ENCODE measurements at places on chromosomes 16 and 17.

DNA sequence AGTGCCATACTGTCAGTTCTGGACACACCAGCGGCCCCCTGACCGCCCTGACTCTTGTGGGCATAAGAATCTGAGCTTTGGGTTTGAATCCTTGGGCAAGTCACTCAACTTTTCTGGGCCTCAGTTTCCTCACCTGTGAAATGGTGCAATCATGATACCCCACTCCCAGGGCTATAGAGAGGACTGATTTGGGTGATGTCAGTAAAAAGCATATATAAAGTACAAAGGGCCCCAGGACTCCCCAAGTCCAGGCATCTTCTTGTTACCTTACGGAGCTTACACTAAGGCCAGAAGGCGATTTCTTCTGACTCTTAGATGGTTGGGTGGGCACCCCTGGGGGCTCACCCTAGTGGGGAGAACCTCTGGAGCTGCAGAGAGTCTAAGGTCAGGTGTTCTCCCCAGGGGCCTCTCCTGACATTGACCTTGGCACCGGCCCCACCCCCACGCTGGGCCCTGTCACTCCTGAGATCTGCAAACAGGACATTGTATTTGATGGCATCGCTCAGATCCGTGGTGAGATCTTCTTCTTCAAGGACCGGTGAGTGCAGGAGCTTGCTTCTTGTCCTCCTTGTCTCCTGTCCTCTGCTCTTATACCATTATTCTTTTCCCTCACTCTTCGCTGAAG is 13.9 kb downstream of the MMP2 start:
- DNase-seq: no peak

- no peak for DNase-seq
Observed at GRCh38 chr16:89899879-89900481, 18.7 kb upstream of the MC1R start.

DNA sequence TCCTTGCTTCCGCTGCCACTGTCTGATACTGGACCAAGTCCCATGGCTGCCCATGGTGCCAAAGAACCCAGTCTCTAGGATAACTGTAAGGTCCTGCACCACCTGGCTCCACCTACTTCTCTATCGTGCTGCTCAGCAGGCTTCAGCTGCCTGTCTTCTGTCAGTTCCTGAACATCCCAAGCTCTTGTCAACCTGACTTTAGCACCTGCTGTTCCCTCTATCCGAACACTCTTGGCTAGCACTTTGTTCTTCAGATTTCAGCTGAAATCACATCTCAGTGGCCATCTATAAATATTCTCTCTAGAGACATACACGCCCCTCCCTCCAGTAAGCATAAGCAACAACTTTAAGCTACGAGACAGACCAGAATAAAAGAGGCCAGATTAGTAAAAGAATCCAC is 15.0 kb upstream of the TMEM101 start:
- no peak for DNase-seq

DNA sequence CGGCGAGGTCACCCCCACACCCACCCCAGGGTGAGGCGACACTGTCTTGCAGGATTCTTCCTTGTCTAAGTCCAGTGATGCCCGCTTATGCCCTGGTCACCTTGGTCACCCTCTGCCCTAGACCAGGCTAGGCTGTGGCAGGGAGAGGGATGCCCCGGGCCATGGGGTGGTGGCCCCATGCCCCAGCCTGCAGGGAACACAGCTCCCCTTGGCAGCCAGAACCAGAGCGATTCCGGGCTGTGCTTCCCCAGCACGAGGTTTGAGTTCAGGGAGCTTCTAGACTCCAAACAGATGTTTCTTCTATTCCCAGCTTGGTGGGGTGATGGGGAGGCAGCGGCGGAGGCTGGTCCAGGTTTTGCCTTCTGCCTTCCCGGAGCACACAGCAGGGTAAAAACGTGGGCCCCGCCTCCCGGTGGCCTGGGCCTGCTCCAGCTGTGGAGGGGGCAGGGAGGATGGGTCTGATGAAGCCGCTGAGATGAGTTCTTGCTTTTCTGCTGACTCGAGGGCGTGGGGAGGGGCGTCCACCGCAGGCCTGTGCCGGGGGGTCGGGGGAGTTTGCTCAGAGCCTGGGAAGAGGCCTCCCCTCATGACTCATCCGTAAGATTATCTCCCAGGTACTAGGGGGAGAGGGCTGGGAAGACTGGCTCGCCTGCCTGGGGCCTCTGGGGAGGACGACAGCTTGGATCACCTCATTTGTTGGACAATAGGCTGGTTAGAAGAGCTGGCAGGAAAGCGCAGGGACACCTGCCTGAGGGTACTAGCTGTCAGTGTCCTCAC is 15.4 kb downstream of the SMTNL2 start:
- DNase-seq: no peak

GRCh38 chr16:19006446-19007315 is 22.9 kb downstream of the TMC7 start:
- DNase-seq: no peak

DNA sequence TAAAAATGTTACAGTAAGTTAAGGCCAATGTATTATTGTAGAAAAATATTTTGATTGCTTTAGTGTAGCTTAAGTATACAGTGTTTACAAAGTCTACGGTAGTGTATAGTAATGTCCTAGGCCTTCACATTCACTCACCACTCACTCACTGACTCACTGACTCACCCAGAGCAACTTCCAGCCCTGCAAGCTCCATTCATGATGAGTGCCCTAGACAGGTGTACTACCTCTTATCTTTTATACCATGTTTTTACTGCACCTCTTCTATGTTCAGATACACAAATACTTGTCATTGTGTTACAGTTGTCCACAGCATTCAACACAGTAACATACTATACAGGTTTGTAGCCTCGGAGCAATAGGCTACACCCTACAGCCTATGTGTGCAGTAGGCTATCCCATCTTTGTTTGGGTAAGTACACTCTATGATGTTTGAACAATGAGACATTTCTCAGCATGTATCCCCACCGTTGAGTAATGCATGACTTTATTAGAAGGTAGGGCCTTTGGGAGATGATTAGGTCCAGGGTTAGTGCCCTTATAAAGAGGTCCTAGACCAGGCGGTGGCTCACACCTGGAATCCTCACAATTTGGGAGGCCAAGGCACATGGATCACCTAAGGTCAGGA is 117.8 kb downstream of the SLC39A11 start:
- no peak for DNase-seq

- DNase-seq: no peak
Observed at GRCh38 chr17:19900809-19901208, 33.1 kb upstream of the ULK2 start.

Measured in Kasumi-1 (cell line).